ENCODE measurements at places on chromosomes 4 and X. TPM values are rescaled to one million over a fixed set of nuclear protein-coding genes. Genes with fewer than 3 reads are reported as not detected.

The DCAF8L2 gene
- total RNA-seq, result not detected

The FAM9C gene
- not detected for total RNA-seq

The PNMA6A gene
- total RNA-seq, result not detected

The IL9R gene
- total RNA-seq, result not detected

The TAF7L gene
- not detected for total RNA-seq

The CSAG2 gene
- not detected for total RNA-seq

The EREG gene
- 33.1 TPM for total RNA-seq

The MAGIX gene
- total RNA-seq, result 1.7 TPM

The ATP11C gene
- 14.5 TPM for total RNA-seq

The MAGEA10 gene
- total RNA-seq, result not detected

The RGN gene
- not detected for total RNA-seq

The MAGEB1 gene
- total RNA-seq, result not detected

The SPARCL1 gene
- total RNA-seq, result not detected

All from airway epithelial cell (primary cell).